ENCODE measurements at places on chromosomes 5 and 9. TPM values are rescaled to one million over a fixed set of nuclear protein-coding genes. Genes with fewer than 3 reads are reported as not detected.
A peak's percentile ranks its signal among the peaks of the same experiment; 100 is the strongest.

DNA sequence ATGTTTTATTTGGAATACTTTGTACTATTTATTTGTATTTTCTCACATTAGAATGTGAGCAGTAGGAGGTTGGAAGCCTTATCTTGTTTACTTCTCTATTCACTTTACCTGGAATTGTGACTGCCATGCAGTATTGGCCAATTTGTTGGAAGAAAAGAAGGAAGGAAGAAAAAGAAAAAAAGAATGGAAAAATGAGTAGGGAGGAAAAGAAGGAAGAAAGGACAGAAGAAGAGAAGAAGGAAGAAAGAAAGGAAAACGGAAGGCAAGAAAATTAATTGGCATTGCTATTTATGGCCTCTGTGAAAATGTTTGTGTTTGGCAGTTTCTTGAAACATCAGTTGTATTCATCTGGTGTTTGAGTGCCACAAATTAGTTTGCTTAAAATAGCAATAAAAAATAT is 575.2 kb upstream of the ZNF608 start:
- no peak for DNase-seq

- DNase-seq = no peak
These were observed 75.4 kb downstream of the LRRC70 start for GRCh38 chr5:62653864-62654575.

TMEM252 gene
- total RNA-seq = not detected

ANKRD34B gene
- not detected for total RNA-seq

IL3 gene
- not detected for total RNA-seq

GRCh38 chr9:84891924-84892323 is 222.4 kb downstream of the NTRK2 start:
- DNase-seq = no peak

PPIC gene
- total RNA-seq = 25.1 TPM

DNA sequence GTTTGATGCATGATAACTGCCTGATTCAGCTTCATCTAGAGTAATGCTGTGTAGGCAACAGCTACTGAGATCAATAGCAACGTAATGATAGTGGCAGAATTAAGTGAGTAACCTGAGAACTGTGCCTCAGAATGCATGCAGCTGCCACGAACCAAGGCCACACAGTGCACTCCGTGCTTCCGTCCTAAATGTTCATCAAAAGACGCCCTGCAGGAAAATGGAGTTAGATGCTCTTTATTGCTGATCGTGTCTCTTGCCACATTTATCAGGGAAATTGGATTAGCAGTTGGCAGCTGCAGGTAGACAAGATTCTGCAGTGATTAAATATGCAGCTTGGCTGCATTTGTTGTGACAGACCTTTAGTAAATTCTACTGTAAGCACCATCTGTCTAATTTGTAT is 107.7 kb upstream of the TLX3 start:
- DNase-seq = no peak

DNA sequence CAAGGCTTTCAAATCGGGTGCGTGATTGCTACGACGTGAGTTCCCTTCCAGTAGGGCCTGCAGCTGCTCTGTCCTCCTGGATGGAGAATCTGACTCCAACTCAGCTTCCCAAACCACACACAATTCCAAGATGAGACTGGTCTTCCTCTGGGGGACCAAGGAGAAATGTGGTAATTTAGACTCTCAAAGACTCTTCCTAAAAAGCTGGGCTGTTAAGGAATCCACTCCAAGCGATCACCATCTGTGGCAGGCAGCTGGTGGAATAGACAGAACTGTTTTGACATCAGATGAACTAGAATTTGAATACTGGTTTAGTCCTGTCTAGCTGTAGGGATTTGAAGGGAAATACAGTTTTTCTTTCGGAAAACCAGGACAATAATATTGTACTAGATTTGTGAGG is 130.7 kb upstream of the KLF4 start:
- DNase-seq = no peak

TMC1 gene
- total RNA-seq = 0.36 TPM

ARHGEF39 gene
- not detected for total RNA-seq

DNA sequence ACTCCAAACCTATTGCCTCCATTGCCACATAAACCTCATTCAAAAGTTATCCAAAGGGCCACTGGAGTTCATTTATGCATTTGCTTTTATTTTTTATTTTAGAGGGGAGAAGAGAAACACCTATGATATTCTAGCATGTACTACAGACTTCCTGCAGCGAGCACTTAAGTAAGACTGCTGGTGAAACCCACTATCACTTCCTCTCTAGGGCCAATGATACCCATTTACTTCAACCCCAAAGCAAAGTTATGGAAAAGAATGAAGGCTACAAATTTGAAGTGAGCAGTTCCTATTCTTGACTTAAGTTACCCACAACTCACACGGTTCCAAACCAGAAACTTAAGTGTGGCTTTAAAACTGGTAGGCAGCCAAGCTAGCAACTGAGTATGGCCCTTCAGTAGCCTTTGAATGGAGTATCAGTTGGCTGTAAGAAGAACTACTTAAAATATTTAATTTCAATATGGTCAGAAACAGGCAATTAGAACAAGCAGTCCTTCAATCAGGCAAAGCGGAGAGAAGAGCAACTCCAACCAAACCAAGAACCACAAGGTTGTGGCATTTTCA is 94.1 kb downstream of the GPR21 start:
- no peak for DNase-seq

SAXO1 gene
- total RNA-seq = 0.49 TPM

DNA sequence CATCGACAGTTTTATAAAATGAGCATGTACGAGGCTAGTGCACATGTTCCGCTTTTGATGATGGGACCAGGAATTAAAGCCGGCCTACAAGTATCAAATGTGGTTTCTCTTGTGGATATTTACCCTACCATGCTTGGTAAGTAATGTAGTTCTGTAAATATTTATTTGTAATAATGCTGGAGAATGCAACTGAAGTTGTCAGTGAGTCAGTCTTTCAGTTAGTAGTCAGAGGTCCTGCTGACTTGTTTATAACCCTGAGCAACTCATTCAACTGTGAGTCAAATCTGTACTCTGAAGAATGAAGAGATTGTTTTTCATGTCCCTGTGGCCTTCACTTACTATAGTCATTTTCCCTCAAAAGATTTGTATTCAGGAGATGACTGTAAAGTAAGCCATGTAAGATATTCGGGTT is 28.4 kb upstream of the GPR150 start:
- DNase-seq = no peak

ETF1 gene
- 74.2 TPM for total RNA-seq

DNA sequence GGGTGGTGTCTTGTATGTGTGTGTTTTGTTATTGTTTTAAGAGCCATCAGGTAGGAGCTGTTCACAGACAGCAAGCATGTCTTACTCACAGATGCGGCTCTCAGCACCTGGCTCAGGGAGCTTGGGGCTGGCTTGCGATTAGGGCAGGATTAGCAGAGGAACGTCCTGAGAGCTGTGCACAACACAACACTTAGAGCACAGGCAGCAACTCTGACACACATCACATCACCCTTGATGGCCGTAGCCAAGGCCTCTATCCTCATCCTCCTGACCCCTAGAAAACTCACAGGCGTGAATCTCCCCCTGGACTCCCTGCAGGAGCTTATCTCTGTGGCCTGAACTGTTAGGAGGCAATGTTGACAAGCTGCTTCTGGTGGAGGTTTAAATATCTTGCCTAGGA is 7.1 kb upstream of the IL17B start:
- DNase-seq = no peak

DNA sequence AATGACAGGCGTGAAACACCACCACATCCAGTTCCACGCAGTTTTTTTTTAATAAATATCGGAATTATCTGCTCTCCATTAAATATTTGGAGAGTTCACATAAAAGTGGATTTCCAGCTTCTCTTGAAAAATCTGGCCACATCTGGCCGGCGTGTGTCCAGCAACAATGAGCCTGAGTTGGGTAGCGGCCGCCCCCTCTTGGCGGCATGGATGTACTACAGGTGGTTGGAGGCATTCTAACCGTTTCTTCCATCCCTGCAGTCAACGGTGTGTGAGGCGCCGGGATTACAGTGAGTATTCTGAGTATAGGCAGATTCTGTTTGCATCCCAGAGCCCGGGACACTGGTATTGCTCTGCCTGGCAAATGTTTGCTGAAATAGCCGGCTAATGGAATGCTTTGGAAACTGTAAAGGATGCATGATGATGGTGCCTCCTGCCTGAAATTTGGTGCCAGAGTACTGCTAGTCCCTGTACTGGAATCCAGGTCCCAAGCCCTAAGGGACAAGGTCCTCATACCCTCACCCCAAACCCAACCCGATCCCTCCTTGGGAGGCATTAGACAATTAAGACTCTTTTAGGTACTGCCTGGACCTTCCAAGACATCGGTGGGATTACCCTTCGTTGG is 13.6 kb upstream of the GM2A start:
- DNase-seq = peak; percentile 91

GRCh38 chr9:14522627-14523379 is 170.4 kb downstream of the ZDHHC21 start:
- DNase-seq = no peak

DNA sequence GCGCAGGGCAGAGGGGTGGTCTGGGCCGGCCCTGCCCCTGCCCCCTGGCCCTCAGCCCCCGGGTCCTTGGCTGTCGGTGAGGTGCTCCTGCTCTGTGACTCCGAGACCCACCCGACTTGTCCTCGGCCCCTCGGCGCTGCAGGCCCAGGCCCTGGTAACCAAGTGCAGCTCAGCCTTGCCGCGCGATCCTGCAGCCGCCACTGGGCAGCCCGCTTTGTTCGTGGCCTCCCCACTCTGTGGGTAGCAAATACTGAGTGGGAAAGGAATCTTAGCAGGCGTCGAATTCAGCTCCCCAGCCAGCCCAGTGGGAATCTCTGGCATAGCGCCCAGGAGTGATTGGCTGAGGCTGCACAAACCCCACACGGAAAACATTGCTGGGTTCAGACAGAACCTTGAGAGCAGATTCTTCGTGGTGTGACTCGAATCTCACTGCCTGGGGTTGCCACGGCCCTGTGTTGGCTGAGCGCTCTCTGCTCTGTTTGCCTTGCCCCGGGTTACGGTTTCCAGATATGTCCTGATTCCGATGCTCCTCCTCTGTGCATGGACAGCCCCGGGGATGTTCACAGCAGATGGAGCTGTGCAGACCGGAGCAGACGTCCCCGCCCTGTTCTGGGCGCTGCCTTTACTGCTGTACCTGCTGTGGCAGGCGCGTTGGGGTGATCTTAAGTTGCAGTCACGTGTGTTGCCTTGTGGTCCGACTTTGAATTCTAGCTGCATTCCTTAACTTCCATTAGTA is 13.4 kb upstream of the EXOC3 start:
- peak; percentile 72 for DNase-seq

GRCh38 chr9:93861736-93862358 is 93.3 kb downstream of the BARX1 start:
- no peak for DNase-seq

DNA sequence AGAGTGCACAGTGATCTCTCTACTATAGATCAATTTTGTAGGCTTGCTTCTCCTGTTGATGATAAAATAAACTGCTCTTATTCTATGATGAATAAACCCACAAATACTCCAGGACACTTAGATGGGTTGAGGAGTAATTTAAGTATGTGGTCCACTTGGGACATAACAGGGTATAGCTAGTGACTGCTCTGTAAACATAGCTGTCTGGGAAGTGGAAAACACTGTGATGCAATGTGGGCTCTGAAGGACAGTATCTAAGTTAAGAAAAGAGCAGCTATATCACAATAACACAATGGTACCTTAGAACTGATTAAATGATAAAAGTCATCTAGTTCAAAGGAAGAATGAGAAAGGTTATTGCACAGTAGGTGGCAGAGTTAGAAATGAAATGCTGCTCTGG is 294.3 kb upstream of the HAPLN1 start:
- no peak for DNase-seq

GRCh38 chr9:21429191-21429590 is 11.0 kb upstream of the IFNA1 start:
- no peak for DNase-seq

GRCh38 chr5:173535166-173535975 is 81.1 kb downstream of the BOD1 start:
- no peak for DNase-seq

- no peak for DNase-seq
These were observed 10.8 kb downstream of the TRIM32 start for GRCh38 chr9:116697887-116698286.

- no peak for DNase-seq
These were observed 218.1 kb upstream of the NREP start for GRCh38 chr5:111975133-111975532.

- DNase-seq = no peak
These were observed 20.6 kb downstream of the TCOF1 start for GRCh38 chr5:150377964-150378694.

FBN2 gene
- total RNA-seq = 6.5 TPM

- DNase-seq = no peak
These were observed 220.3 kb upstream of the GAS1 start for GRCh38 chr9:87167582-87167981.

- DNase-seq = no peak
These were observed 129.2 kb downstream of the PDE4D start for GRCh38 chr5:59764361-59764760.

DNA sequence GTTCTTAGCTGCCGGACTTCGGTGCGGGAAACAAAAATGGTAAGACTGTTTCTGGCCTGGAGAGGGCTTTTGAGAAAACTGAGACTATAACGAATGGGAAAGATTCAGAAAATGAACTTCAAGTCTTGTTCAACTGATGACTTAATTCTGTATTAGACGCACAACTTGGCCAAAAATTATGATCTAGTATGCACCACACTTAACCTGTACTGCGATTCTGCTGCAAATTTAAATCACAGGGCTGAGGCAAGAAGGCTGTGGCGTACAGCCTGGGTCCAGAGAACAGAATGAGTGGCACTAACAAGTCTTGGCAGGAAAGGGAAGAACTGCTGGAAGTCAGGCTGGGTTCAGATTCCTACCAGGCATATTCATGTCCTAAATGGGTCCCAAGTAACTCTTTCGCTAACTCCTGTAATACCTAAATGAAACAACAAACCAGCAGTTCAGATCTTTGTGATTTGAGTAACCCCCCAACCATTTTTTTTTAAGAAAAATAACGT is 781 bp upstream of the COL23A1 start:
- no peak for DNase-seq

GPX8 gene
- 34.9 TPM for total RNA-seq

- no peak for DNase-seq
These were observed 743.0 kb upstream of the DMAC1 start for GRCh38 chr9:8542537-8542936.

GRCh38 chr5:52255308-52255707 is 532.4 kb upstream of the ITGA1 start:
- DNase-seq = no peak

Measured in sciatic nerve (tissue), 2 donors.